ENCODE measurements at places on chromosomes 3 and 15.

- no peak for DNase-seq
Observed at GRCh38 chr3:75981401-75981800, 196.1 kb upstream of the ZNF717 start.

GRCh38 chr15:58628206-58628947 is 121.1 kb downstream of the ADAM10 start:
- DNase-seq, result no peak

- no peak for DNase-seq
Observed at GRCh38 chr3:168154089-168154488, 58.4 kb upstream of the GOLIM4 start.

GRCh38 chr15:68820295-68821189 is at the start of gene ANP32A:
Gene ANP32A, minus strand, starts transcription at chr15:68820895. Its CDS starts 144 bp downstream, at chr15:68820751.
- peak; percentile 91 for DNase-seq

DNA sequence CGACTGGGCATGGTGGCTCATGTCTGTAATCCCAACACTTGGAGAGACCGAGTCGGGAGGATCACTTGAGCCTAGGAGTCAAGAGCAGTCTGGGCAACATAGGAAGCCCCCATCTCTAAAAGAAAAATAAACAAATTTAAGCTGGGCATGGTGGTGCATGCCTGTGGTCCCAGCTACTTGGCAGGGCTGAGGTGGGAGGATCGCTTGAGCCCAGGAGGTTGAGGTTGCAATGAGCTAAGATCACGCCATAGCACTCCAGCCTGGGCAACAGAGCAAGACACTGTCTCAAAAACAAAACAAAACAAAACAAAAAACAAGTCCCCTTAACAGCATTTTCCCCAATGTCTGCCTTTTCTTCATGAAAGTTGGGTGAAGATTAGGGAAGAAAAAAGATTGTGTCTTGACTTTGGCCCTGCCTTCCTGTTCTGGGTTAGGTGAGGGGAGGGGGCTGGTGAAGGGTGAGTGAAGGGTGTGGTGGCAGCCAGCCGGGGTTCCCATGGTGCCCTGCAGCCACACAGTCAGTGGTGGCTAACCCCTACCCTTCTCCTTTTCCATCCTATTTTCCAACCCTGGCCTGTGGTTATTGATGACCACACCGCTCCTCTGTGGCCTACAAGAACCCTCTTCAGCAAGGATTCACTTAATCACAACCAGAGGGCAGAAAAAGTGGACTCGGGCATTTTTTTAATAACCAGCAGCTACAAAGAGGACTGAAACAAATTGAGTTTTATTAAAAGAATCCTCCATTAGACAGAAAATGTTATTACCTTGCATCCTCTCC is 28.4 kb upstream of the SMAD3 start:
- no peak for DNase-seq

DNA sequence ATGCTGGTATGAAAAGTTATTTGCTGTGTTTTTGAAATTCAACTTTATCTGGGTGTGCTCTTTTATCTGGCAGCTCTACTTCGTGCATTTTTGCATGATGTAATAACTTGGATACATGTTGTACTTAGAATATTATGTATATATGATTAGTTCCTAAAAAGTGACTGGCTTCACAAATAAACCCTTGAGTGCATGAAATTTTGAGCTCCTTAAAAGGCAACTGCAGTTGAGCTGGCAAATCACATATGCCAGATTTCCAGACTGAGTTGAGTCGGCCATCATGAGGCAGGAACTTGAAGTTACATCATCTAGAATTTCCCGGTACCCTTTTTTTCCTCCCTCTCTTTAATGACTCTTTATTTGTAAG is 162.5 kb downstream of the FNDC3B start:
- no peak for DNase-seq

DNA sequence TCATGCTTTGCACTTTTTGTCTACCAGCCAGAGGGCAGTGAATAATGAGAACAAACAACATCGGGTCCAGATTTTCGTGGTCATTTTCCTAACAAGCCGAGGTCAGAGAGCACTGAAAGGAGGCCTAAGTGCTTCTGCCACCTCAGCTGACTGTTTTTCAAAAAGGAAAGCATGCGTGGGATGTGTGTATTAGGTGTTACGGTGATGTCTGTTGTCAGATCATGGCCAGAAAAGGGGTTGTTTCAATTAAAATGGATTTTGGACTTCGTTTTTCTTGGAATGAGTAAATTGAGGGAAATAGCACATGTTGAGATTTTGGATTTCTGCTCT is 99.5 kb downstream of the APBA2 start:
- DNase-seq, result no peak

GRCh38 chr15:85750319-85751290 is 44.1 kb downstream of the KLHL25 start:
- DNase-seq, result no peak

- DNase-seq, result no peak
Observed at GRCh38 chr3:108130236-108130635, 39.4 kb upstream of the CD47 start.

DNA sequence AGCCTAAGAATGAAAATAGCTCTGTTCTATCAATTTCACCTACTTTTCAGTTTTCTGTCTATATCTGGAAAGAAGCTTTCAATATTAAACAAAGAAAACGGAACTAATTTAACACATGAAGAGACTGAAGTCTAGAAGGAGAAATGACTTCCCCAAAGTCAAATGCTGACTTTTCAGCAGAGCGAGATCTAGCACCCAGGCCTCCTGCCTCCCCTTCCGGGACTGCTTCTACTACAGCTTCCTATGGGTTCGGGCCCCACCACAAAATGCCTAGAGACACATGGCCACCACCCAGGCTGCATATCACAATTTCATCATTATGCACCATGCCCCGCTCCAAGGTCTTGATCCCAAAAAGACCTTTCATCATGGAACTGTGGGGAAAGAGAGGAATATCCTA is 104.5 kb downstream of the SST start:
- no peak for DNase-seq

DNA sequence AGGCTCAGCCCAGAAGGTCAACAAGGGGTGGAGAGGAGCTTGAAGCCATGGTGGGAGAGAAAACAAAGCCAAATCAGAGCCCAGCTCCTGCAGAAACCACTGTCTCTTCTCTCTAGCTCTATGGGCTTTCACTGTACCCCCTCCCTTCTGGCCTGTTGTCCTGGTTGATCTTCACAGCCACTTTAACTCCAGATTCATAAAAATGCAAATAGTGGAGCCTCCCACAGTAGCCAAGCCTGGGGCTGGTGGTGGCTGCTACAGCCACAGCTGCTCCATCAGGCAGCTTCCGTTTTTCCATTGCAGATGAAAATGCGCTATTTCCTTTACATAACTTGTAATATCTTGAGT is 20.7 kb upstream of the CAV3 start:
- no peak for DNase-seq

- DNase-seq, result peak; percentile 11
Observed at GRCh38 chr3:25448750-25449692, 21.0 kb downstream of the RARB start.

DNA sequence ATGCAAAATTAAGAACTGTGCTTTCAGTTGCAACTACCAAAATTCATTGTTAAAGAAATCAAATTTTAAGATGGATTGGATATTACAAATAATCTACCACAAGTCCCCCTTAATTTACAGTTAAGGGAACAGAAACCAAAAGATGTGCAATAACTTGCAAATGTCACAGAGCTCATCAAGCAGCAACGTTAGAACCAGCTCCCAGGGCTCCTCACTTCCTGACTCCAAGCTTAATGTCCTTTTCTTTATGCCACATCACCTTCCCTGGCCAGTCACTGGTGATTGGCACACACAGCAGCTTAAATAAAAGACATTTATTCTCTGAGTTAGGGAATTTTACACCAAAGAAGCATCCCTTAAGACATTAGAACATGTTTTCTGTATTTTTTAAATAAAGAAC is 159.7 kb downstream of the RSL24D1 start:
- no peak for DNase-seq

DNA sequence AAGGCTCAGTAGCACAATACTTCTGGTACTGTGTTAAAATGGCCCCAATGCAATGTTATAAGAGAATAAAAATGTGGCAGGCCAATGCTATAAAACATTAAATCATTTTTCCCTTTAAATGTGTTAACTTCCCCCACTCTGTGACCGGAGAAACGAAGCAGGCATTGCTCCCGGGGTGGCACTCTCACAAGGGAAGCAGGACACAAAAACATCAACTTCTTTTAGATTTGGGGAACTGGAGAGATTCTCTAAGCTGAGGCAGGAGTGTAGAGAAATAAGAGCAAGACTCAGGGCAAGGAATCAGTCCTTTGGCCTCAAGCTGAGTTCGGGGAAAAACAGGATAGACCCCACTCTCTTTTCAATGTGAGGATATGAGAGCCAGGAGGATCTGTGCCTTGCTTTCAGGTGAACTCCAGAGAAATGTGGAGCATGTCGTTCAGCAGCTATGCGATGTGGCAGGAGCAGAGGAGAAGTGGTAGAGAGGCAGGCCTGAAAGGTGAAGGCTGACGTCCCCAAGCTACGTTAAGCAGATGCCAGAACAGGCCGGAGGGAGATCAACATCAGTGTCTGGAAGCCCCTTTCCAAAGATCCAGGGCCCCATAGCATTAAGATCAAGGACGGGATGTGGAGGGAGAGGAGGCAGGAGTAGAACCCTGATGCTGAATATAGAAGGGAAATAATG is 160.2 kb downstream of the PLD1 start:
- no peak for DNase-seq

GRCh38 chr3:16085884-16086608 is 88.4 kb upstream of the GALNT15 start:
- no peak for DNase-seq

- no peak for DNase-seq
Observed at GRCh38 chr3:71290301-71290700, 293.2 kb downstream of the FOXP1 start.

DNA sequence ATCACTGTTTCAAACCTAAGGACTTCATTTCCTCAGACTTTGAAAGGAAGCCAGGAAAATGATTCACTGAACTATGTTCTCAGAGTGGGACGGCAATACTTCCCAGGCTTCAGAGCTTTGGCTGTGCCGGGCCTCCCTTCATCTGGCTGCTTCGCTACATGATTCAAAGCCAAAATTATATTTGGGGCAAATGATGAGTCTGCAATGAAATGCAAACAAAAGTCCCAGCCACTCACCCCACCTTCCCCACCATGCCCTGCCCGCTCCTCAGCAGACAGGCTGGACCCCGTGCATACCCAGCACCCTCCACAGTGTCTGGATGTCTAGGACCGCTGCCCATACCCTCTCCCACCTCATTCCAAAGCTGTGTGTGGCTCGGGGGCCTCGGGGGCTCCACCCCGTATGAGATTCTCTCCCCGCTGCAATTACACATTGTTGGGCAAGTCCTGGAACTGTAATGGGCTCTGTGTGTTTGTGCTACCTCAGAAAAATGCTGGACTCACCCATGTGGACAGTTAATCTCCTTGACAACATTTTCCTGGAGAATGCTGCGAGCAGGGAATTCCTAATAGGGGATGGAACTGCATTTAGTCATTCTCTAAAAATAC is 32.2 kb downstream of the ATP10A start:
- DNase-seq, result no peak

DNA sequence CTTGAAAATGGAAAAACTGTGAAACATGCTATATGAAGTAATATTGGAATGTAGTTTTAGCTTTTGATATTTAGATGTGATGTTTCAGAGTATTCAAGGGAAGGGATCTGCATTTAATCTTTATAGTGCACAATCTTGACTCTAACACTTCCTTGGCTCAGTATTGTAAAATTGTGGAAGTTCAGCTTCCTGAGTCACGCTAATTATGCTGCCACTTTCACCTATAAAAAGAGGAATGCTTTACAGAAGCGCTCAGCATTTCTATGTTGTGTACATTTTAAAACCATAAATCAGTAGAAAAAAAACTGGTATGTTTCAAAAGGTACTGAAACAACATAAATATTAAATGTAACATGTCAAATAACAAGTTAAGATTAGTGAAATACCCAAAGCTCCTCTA is 32.6 kb downstream of the SERPINI2 start:
- no peak for DNase-seq

DNA sequence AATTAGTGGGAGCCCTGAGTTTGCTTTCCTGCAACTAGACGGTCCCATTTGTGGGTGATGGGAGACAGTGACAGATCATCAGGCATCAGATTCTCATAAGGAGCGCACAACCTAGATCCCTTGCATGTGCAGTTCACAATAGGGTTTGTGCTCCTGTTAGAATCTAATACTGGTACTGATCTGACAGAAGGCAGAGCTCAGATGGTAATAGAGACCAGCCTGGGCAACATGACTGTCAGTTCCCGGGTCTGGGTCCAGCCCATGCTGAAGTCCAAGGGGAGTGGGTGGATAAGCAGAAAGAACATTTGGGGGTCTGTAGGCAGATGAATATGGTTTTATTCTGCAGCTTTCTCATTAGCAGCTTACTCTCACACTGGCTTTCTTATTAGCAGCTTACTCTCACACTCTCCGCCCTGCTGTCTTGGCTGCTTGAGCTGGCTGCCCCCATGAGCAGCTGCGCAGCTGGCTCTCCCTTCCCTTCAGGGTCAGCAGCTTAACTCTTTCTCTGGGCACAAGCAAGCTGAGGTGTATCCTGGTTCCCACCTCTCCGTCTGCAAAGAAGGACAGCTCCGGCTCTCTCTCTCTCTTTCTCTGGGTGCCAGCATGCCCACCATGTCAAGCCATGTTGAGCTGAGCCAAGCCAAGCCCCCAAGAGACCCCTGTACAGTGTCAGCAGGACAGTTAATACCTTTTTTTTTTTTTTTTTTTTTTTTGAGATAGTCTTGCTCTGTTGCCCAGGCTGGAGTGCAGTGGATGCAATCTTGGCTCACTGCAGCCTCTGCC is 46.5 kb downstream of the KLHDC8B start:
- DNase-seq, result no peak

GRCh38 chr3:124684459-124684858 is 45.8 kb upstream of the UMPS start:
- no peak for DNase-seq

GRCh38 chr3:146550743-146551510 is 6.5 kb upstream of the PLSCR1 start:
- DNase-seq, result no peak

GRCh38 chr3:42511736-42512135 is 9.3 kb downstream of the VIPR1 start:
- DNase-seq, result no peak

DNA sequence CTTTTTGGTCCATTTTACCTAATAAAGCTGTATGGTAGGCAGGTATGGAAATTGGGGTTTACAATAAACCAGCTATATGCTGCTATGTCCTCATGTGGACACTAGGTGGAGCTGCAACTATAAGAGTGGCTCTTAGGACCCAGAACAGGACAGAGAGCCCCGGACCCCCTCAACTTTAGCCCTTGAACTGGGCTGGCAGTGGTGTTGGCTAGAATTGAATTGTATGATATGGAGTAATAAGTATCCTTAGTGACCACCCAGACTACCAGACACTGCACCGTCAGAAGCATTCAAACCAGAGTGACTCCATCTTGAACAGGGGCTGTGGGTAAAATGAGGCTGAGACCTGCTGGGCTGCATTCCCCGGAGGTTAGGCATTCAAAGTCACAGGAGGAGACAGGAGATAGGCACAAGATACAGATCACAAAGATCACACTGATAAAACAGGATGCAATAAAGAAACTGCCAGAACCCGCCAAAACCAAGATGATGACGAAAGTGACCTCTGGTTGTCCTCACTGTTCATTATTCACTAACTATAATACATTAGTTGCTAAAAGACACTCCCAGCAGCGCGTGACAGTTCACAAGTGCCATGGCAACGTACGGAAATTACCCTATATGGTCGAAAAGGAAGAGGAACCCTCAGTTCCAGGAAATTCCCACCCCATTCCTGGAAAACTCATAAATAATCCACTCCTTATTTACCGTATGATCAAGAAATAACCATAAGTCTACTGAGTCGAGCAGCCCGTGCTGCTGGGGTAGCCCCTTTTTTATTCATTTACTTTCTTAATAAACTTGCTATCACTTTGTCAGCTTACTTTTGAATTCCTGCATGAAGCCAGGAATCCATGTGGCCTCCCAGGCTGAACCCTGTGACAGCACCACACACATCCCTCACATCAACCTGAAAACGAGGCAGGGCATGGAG is 68.7 kb upstream of the BLM start:
- peak; percentile 51 for DNase-seq
